T-helper 22 cell (primary cell): ENCODE measurements at places on chromosomes 5 and 9.

DNA sequence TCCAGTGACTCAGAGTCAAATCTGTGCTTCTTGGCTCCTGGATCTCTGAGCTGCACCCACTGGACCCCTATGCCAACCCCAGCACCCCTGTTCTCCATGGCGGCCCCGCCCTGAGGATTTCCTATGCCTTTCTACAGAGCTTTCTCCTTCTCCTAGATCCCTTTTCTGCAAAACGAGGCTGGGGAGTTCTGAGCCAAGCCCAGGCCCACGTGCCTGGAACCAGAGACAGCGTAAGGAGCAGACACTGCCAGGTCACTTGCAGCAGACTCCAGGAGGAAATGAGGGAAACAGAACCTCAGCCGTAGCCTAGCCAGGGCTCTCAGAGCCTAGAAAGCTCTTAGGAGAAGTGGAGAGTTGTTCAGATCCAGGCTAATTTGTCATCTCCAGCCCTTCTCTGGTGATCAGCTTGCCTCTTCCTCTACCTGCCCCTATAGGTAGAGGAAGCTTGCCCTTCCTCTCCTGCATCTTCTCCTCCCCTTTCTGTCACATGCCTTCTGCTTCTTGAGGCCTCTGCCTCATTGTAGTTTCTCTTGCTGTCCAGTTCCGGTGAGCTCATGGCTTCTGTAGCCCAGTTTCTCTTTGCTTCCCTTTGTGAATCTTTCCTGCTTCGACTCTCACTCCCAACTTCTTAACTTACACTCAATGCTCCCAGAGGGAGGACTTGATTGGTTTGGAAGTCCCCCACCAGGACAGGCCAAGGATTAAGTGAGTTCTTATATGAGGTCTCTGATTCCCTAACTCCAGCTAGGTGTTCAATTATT lies 163.4 kb downstream of the RGS3 start:
- no peak for DNase-seq

DNA sequence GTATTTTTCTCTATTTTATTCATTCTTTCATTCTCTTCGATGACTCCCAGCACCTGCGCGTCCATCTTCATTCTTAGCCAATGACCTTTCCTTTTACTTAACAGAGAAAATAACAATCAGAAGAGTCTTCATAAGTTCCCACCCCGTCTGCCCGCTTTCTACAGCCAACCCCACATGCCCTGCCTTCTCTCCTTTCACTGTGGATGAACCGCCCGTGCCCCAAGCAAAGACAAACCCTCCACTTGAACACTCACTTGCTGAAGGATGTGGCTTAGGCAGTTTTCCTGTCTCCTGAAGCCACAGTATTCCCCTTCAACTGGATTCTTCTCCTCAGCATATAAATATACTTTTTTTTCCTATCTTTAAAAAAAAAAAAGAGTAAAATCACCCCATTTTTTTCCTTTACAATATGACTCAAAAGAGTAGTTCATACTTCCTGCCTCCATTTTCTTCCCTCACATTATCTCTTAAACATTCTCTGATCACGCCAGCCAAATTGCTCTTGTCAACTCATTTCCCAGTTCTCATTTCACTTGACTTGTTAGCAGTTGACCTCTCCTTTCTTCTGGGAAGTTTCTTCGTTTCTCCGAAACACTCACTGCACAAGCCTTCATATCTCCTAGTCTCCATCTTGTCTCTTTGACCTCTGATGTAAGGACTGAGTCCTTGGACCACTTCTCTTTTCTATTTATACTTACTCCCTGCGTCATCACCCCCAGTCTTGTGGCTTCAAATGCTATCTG lies 11.1 kb downstream of the NIPSNAP3B start:
- DNase-seq = no peak

GRCh38 chr5:18236386-18236785 lies 602.1 kb downstream of the TAF11L14 start:
- no peak for DNase-seq

- no peak for DNase-seq
These were observed 80.9 kb downstream of the HMCN2 start for GRCh38 chr9:130346431-130346830.

DNA sequence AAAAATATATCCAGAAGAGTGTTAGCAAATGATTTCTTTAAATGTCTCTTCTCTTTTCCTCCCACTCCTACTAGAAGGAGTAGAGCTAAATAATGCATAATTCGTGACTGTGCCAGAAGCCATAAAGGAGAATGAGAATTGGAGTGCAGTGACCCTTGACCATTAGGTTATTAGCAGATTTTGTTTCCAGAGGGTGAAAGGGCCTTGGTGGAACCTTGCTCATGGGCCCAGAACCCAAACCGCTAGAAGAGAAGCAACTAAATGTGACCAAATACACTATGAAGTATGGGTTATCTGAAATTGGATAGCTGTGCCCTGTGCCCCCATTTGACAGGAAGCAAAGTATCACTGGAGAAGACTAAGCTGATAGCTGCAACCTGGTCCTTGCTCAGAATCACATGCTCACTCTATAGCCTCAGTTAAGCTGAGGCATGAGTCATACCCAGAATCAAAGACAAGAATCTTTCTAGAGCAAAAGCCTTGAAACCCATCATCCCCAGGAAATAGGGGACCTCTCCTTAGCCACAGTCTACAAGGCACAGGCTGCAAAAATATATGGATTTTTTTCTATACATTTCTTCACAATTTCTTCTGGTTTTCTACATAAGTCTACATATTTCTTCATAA lies 36.3 kb downstream of the CAPSL start:
- DNase-seq = peak; percentile 13

GRCh38 chr5:165805756-165806155 lies 2300.3 kb downstream of the MAT2B start:
- DNase-seq = no peak
